HCEC 1CT (cell line): ENCODE measurements at places on chromosomes 5 and 9.
A peak's percentile ranks its signal among the peaks of the same experiment; 100 is the strongest.

- DNase-seq: no peak
Measured at GRCh38 chr9:22427226-22427880, 19.3 kb upstream of the DMRTA1 start.

DNA sequence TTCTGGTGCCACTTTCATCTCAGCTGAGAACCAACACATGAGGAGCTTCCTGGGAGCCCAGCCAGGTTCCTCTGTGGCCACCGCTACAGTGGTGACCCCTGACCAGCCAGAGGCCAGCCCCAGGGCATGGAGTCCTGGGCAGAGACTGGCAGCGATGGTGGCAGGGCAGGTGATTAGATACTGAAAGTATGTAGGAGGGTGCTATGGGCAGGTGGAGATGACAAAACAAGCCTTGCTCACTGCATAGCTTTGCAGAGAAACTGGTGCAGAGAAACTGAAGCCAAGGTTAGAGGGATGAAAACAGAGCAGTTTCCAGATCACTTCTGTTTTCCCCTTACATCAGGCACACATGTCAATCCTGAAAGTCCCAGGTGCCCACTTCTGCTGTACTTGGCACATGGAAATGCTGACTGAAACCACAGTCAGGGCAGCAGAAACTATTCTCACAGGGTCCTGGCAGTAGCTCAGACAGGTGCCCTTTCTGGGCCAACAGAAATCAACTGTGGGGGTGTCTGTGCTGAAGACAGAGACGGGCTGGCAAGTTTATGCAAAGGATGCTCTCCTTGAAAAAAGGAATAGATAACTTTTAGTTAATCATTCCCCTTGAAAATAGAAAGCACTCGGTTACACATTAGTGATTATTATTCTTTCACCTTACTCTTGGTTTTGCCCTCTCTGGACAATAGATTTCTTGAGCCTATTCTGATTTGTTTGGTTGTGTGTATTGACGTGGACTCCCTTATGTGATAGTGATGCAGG lies 90.3 kb downstream of the ANKRD55 start:
- DNase-seq: no peak

GRCh38 chr5:35954175-35954574 lies 15.8 kb upstream of the CAPSL start:
- DNase-seq: no peak

DNA sequence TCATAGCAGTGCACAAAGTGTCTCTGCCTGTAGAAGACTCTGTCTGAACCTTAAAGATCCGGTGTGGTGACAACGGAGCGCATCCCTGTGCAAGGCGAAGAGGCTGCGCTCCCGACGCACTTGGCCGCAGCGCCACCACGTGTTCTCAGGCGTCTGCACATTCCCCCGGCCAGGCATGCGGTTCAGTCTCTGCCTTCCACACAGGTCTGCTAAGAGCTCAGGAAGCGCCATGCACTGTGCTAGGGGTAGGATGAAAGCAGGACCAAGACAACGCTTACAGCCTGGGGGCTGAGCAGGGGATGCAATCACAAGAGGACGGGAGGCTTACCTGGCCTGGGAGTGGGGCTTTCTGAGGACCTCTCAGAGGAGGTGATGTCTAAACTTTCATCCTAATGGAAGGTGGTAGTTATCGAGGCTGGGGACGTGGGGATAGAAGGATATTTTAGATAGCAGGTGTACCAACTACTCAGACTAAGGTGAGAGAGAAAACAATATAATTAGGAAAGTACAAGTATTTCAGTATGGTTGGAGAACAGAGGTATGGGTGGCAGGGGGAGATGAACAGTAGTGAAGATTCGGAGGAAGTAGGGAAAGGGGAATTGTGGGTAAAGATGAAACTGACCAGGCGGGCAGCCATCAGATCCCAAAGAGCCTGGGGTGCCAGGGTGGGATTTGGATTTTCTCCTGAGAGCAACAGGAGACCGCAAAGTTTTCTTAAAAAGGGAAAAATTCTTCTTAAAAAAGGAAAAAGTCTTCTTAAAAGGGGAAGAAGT lies 13.3 kb downstream of the CAPSL start:
- peak; percentile 86 for DNase-seq

DNA sequence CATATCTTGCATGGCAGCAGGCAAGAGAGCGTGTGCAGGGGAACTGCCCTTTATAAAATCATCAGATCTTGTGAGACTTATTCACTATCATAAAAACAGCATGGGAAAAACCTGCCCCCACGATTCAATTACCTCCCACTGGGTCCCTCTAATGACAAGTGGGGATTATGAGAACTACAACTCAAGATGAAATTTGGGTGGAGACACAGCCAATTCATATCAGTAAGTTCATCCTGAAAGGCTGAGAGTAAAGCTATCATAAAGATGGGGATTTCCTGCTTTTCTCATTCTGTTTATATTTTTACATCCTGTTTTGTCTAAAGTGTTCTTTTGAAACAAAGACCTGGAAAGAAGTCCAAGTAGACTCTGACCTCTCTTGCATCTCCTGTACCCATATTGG lies 28.9 kb upstream of the IL33 start:
- DNase-seq: no peak

GRCh38 chr9:124497441-124497840 lies 9.8 kb downstream of the NR5A1 start:
- DNase-seq: no peak

DNA sequence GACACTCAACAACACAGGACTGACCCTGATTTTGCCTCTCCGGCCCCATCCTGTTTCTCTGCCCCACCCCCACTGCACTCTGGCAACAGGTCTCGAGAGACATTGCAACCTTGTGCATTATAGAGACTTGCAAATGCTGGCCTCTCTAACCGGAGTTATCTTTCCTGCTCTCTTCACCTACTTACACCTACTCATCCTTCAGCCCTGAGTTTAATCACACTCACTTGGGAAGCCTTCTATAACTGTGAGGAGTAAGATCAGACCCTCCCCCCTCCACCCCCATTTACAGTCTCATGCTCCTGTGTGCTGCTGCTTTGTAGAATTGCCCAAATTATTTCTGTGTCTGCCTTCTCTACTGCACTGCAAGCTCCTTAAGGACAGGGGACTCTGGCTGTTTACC lies 42.8 kb downstream of the WWC1 start:
- DNase-seq: no peak

DNA sequence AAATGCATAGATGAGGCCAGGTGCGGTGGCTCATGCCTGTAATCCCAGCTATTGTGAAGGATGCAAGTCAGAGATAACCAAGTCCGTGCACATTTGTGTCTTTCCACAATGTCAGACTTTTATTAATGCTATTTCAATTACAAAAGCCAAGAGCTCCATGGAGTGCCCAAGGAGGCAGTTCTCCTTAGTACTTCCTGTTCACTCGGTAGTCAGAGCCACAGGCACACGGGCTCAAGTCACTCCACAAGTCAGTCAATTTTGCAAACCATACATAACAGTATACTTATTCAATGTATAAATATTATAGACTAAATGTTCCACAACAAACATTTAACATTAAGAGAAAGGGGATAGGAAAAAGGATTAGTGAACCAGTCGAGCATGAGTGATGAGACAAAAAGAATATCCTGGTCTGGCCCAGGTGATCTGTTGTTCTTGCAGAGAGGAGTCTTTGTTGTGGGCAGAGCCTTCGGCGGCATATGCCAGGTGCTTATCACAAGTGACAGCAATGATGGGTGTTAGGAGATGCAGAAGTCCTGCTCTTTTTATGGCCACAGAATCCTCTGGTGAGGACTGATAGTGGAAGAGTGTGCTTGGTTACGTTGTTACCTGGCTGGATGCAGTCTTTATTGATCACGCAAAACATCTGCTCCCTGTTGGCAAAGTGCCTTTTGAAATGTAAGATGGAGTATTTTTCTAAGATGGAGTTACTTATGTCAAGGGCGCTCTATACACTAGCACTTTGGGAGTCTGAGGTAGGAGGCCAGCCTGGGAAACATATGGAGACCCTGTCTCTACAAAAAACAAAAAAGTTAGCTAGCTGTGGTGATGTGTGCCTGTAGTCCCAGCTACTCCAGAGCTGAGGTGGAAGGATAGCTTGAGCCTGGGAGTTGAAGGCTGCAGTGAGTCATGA lies 167.0 kb upstream of the FBXL17 start:
- no peak for DNase-seq

- peak; percentile 30 for DNase-seq
Measured at GRCh38 chr5:9604416-9604815, 25.7 kb downstream of the TAS2R1 start.

DNA sequence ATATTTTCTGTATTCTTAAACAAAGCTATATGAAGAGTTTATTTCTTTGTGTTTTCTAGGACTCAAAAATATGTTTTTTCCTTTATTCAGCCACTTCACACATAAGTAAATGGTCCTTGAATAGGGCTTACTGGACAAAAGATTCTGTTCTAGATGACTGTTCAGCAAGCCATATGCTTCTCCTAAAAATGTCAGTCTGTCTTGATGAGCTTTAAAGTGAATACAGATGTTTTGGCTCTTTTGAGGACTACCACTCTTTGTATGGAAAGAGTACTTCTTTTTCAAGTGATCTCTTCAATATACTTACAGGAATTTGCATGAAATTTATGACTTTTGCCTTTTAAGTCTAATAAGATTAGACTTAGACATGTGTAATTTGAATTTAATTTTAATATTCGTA lies 8.4 kb downstream of the NDUFS4 start:
- no peak for DNase-seq

DNA sequence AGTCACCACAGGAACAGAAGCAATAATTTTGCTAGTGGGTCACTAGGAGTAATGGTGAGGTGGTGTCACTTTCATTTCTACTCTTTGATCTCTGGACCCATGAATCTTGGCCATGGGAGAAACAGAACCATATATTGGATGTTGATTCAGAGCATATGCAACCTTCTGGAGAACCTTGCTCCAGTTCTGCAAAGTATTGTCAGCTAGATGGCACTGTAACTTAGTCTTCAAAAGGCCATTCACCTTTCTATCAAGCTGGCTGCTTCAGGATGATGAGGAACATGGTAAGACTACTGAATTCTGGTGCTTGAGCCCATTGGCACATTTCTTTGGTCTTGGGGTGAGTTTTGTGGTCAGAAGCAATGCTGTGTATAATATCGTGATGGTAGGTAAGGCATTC lies 129.1 kb upstream of the FBN2 start:
- DNase-seq: no peak

DNA sequence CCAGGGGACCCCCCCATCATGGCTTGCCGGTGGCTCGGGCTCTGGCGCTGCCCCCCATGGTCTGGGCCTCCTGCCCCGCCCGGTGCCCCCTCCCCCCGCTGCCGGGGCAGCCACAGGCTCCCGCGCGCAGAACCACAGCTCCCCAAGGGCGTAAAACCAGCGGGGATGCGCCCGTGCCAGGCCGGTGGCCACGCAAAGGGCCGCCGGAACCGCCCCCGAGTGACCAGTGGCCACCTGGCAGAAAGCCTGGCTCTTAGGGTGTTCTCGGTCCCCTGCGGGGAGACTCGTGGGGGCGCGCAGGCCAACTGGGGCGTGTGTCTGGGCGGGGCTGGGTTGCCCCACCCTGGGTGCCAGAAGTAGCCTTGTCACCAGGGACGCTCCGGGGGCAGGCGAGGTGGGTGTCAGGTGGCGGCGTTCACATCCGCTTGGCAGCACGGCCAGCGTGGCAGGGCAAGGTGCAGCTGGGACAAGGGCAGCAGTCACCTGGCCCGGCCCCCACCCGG lies 515 bp upstream of the AGPAT2 start:
- DNase-seq: no peak

DNA sequence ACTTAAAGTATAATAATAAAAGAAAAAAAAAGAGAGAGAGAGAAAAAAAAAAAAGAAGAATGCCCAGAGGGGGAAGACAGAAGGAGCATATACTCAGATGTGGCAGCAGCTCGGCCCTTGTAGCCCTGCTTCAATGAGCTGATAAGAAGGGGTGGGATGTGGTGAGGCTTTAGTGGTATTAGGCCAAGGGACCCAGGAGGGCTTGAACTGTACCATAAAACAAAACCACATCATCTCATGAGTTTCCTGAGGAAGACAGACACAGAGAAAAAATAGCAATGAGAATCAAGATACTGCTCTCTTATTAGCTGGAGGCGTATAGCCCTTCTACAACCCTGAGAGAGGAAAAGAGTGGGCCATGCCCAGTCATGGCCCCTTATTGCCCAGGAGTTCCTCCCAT lies 72.8 kb downstream of the SLC1A1 start:
- DNase-seq: no peak
